ENCODE measurements at places on chromosomes 11 and 22.

DNA sequence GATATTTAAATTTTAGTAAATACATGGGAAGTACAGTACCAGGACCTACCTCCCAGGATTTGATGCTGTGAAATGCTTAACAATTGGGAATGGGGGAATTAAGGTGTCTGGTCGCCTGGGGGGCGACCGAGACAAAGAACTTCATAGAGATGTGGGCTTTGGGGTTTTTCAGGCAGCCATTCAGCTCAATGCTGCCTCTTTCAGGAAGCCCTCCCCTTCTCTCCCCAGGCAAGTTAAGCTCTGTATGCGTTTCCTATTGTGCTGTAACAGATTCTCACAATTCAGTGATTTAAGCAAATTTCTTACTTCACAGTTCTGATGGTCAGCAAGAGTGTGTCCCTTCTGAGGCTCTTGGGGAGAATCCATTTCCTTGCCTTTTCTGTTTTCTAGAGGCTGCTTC is 53.8 kb downstream of the KIAA1671 start:
- peaks cover 3% of the 10 kb centered on the region for H3K36me3 ChIP-seq
- peaks cover 2% of the 10 kb centered on the region for H3K27me3 ChIP-seq
- no peak overlapping the region for H3K4me3 ChIP-seq
- no peak for DNase-seq
- no peak overlapping the region for H3K27ac ChIP-seq

- peak overlapping the region; percentile 45 for H3K27ac ChIP-seq
- no peak for DNase-seq
- peaks cover 45% of the 10 kb centered on the region for H3K36me3 ChIP-seq
- no peak overlapping the region for H3K4me3 ChIP-seq
These were observed 136.3 kb downstream of the ETS1 start for GRCh38 chr11:128450882-128451651.

DNA sequence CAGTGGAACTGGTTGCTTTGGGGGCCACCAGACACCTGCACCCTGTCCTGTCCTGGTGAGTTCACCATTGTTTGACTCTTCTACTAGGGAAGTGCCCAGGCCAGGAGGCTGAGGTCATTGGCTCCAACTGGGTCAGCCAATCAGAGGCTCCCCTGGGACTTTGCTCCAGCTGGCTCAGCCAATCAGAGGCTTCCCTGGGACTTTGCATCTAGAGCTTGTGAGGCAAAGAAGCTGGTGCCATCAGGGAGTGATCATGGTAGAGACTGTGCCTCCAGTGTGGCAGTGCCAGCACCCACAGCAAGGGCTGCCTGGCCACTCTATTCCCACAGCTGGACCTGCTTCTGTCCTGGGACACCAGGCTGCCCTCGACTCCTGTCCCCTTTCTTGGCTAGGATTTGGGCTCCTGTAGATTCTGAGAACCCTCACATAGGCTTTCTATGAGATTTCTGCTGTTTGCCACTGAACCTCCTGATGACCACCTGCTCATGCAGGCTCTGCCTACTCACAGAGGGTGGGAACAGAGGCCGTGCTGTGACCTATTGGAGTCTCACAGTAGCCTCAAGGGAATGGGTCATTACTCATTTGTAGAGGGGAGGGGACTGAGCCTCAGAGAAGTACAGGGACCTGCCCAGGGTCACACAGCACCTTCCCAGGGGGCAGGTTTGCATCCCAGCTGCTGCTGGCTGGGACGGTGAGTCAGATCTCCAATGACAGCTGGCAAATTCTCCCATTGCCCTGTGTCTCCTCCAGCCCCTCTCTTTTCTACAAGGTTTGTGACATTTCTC is 59.2 kb upstream of the SHISAL1 start:
- DNase-seq = no peak
- H3K4me3 ChIP-seq = no peak overlapping the region
- H3K27me3 ChIP-seq = peaks cover 10% of the 10 kb centered on the region
- H3K27ac ChIP-seq = no peak overlapping the region

GRCh38 chr22:19464546-19464945 is 14.4 kb downstream of the UFD1 start:
- DNase-seq = no peak
- peaks cover 49% of the 10 kb centered on the region for H3K36me3 ChIP-seq
- no peak overlapping the region for H3K4me3 ChIP-seq
- H3K4me1 ChIP-seq = peaks cover 22% of the 10 kb centered on the region

GRCh38 chr22:41398921-41399320 is 17.2 kb downstream of the TEF start:
- H3K4me1 ChIP-seq = peaks cover 5% of the 10 kb centered on the region
- no peak for DNase-seq
- H3K36me3 ChIP-seq = peaks cover 4% of the 10 kb centered on the region
- no peak overlapping the region for H3K27ac ChIP-seq
- no peak overlapping the region for H3K4me3 ChIP-seq

DNA sequence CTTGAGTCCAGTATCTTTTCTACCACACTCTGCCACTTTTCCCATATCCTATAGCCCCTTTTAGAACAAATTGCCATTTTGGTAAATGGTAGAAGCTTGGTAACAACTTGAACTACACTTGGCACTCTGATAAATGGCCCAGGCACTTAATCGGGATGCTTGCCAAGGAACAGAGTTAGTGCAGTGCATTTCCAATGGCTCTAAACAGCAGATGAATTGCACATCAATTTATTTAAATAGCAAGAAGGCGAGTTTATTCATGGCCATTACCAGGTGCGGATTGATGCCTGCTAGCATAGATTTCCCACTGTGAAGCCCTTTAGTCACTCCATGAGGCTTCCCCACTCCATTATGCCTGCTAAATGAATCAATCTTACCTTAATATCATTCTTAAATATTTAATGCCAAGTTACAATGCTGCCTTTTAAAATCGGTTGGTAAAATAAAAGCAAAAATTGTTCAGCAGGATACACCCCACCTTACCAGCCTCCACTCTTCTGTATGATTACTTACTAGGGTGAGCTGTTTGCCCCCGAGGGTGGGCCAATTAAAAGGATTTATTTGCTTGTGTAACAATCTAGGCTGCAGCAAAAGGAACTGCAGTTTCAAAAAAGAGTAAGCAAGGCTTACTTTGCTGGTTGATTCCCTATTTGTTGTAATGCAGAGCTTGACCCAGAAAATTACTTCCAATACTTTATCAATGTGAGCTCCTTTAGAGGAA is 136.0 kb upstream of the ARHGAP42 start:
- no peaks in the 10 kb centered on the region for H3K27me3 ChIP-seq
- H3K4me1 ChIP-seq = no peaks in the 10 kb centered on the region
- H3K27ac ChIP-seq = no peak overlapping the region
- no peak for DNase-seq
- no peak overlapping the region for H3K4me3 ChIP-seq

DNA sequence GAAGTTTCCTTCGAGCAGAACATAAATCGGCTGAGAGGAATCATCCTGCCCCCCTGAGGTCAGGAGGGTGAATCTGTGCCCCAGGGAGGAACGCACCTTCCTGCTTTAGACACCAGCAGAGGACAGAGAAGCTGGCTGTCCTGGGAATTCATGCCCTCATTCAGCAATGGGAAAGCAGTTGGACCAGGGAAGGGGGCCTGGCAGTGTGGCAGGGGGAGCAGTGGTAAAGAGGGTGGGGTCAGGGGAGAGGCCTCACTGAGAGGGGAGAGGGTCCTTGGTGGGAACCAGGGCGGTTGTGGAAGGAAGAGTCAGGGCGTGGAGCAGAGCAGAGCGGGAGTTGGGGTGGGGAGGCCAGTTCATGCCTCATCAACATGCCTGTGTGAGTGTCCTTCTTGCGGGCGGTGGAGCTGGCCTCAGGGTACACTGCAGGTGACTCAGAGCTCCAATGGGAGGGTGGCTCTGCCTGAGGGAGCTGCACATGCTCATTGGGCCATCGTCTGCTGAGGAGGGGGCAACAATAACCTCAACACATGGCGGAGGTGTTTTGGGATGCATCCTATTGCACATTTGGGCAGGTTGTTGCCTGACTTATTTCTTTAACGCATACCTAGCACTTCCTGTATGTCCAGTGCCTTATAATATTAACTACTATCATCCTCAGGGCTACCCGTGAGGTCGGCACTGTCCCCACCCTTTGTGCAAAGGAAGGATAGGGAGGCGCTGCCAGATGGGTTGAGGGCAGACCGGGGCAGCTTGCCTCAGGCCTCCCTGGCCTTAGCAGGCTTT is 23.2 kb downstream of the MED15 start:
- no peak for DNase-seq
- H3K4me3 ChIP-seq = no peak overlapping the region
- peaks cover 19% of the 10 kb centered on the region for H3K36me3 ChIP-seq
- peaks cover 53% of the 10 kb centered on the region for H3K4me1 ChIP-seq
- H3K27ac ChIP-seq = peak overlapping the region; percentile 36

DNA sequence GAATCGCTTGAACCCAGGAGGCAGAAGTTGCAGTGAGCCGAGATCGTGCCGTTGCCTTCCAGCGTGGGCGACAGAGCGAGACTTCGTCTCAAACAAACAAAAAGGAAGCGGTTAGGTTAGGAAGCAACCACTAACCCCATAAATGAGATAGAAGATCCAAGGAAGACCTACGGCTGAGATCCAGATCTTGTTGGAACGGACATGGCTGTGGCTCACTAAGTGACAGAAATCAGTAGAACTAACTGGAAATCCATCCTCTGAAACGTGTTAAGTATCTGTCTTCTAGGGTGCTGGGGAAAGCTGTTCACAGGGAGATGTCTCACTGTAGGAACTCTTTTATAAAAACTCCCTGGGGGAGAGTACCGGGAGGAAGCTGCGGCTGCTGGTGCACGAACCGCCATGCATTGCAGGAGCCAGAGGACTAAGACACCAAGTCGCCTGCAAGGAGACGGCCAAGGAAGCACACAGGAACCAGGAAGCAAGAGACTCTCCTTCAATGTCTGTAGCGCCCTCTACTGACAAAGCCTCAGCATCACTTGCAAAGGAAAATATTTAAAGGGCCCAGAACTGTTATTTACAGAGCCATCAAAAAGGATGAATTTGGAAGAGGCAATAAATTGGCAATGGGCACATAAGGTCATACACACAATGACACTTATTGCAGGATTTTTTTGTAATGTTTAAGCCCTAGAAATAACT is 16.9 kb upstream of the SPTY2D1 start:
- H3K27me3 ChIP-seq = no peaks in the 10 kb centered on the region
- peak; percentile 47 for DNase-seq
- peaks cover 13% of the 10 kb centered on the region for H3K4me1 ChIP-seq
- H3K27ac ChIP-seq = no peak overlapping the region
- no peak overlapping the region for H3K4me3 ChIP-seq

GRCh38 chr11:68524681-68525080 is 64.1 kb downstream of the PPP6R3 start:
- peaks cover 72% of the 10 kb centered on the region for H3K4me1 ChIP-seq
- peak overlapping the region; percentile 10 for H3K27ac ChIP-seq
- no peak overlapping the region for H3K4me3 ChIP-seq
- no peak for DNase-seq

DNA sequence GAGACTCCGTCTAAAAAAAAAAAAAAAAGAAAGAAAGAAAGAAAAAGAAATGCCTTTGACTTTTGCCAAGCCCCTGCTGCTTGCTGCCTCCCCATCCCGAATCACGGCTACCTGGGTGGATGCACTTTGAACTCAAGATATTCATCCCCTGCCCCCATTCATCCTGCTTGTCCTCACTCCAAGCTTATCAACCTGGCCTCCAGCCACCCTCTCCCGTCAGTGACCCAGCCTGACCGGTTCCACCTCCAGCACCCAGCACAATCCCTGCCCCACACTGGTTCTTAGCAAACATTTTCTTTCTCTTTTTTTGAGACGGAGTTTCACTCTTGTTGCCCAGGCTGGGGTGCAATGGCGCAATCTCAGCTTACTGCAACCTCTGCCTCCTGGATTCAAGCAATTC is 44.4 kb downstream of the CYTH4 start:
- H3K4me1 ChIP-seq = no peaks in the 10 kb centered on the region
- H3K27me3 ChIP-seq = peaks cover 64% of the 10 kb centered on the region
- DNase-seq = no peak
- no peaks in the 10 kb centered on the region for H3K36me3 ChIP-seq

DNA sequence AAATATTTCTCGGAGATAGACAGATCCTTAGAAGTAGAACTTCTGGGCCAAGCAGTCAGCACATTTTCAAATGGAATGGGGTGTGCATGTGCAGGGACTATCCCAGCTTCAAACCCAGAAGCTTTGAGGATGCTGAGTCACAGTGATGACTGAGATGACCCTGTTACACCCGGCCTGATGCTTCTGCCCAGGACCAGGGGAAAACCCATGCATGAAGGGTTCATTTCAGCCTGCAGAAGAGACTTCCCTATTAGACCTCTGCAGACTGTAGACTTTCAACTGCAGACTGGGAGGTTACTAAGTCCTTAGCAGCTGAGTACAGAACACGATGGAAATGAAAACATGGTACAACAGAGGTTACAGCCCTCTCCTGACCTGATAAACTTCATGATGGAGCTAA is 3.6 kb upstream of the OR2AT4 start:
- no peak overlapping the region for H3K4me3 ChIP-seq
- peak; percentile 24 for DNase-seq
- H3K27me3 ChIP-seq = peaks cover 7% of the 10 kb centered on the region
- no peaks in the 10 kb centered on the region for H3K36me3 ChIP-seq
- no peak overlapping the region for H3K27ac ChIP-seq

GRCh38 chr11:69682221-69682620 is 7.1 kb upstream of the LTO1 start:
- H3K4me3 ChIP-seq = no peak overlapping the region
- peaks cover 9% of the 10 kb centered on the region for H3K4me1 ChIP-seq
- H3K36me3 ChIP-seq = no peaks in the 10 kb centered on the region

GRCh38 chr11:824292-824880 is 3.3 kb upstream of the CRACR2B start:
- no peak overlapping the region for H3K4me3 ChIP-seq
- H3K4me1 ChIP-seq = peaks cover 6% of the 10 kb centered on the region
- peaks cover 20% of the 10 kb centered on the region for H3K27me3 ChIP-seq
- H3K36me3 ChIP-seq = peaks cover 2% of the 10 kb centered on the region
- H3K27ac ChIP-seq = no peak overlapping the region
- DNase-seq = no peak

GRCh38 chr11:13189561-13190426 is 87.8 kb upstream of the BMAL1 start:
- H3K27me3 ChIP-seq = peaks cover 17% of the 10 kb centered on the region
- no peaks in the 10 kb centered on the region for H3K36me3 ChIP-seq
- no peak overlapping the region for H3K27ac ChIP-seq
- no peak for DNase-seq
- H3K4me1 ChIP-seq = no peaks in the 10 kb centered on the region

DNA sequence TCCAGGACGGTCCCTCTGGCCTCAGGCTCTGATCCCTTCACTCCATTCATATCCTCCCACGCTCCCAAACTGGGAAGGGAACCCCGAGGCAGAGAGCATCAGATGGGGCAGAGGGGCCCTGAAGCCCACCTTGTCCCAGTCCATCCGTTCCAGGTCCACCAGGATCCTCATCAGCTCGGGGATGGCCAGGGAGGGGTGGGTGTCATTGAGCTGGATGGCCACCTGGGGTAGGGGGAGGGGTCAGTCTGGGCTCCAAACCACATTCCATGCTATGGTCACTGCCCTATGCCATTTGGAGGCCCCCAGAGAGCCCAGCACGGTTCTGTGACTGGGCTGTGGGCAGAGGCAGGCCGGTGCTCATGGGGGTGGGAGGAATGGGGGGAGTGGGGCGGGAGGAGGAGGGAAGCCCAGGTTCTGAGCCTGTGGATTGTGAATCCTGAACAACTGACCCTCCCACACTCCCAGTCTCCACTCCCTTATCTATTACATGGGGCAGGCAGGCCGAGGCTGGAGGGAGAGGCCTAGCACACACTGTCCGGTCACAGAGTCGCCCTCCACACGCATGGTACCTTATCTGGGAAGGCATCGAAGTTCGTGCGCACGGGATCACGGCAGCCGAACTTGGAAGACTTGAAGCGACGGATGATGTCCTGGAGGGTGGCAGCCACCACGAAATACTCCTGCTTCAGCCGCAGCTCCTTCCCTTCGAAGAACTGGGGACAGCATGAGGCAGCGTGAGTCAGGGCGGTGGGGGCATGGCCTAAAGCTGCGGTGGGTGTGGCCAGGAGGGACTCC is 5.5 kb downstream of the PYGM start:
- no peaks in the 10 kb centered on the region for H3K27me3 ChIP-seq
- no peak for DNase-seq
- peaks cover 22% of the 10 kb centered on the region for H3K36me3 ChIP-seq
- peaks cover 22% of the 10 kb centered on the region for H3K4me1 ChIP-seq
- H3K4me3 ChIP-seq = no peak overlapping the region
- no peak overlapping the region for H3K27ac ChIP-seq
